ENCODE measurements at places on chromosomes 7 and 10.

GRCh38 chr10:74056050-74056818 lies 58.3 kb downstream of the VCL start:
- no peak for DNase-seq

GRCh38 chr10:103493916-103494877 lies 692 bp downstream of the NEURL1 start:
- DNase-seq = no peak

- no peak for DNase-seq
Observed at GRCh38 chr10:74363727-74364126, 212.7 kb downstream of the ADK start.

GRCh38 chr10:62657244-62657835 lies 147.2 kb upstream of the ADO start:
- DNase-seq = no peak

DNA sequence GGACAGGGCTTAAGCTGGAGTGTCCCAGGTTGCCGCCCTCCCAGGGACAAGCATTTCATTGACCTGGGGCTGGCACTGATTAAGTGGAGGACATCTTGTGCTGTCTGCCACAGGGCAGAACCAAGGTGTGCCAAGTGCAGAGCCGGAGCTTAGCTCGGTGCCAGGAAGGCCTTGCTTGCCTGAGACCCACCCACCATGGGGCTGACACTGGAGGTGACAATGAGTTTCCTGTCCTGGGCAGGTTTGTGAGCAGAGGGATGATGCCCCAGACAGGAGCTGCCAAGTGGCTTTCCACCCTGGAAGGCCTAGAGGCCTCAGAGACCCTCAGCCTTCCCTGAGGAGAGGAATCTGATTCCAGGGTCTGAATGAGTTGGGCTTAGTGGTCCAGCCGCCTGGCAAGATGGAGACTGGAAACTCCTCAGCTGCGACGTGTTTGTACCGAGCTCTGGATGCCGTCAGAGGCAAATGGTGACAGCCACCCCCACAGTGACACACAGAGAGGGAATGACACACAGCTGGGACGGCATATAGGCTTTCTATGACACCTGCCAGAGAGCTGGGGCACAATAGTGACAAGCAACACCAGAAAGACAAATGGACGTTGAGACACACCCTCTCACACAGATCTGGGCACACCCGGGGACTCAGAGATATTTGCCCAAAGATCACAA lies 2.6 kb downstream of the ADCYAP1R1 start:
- no peak for DNase-seq

DNA sequence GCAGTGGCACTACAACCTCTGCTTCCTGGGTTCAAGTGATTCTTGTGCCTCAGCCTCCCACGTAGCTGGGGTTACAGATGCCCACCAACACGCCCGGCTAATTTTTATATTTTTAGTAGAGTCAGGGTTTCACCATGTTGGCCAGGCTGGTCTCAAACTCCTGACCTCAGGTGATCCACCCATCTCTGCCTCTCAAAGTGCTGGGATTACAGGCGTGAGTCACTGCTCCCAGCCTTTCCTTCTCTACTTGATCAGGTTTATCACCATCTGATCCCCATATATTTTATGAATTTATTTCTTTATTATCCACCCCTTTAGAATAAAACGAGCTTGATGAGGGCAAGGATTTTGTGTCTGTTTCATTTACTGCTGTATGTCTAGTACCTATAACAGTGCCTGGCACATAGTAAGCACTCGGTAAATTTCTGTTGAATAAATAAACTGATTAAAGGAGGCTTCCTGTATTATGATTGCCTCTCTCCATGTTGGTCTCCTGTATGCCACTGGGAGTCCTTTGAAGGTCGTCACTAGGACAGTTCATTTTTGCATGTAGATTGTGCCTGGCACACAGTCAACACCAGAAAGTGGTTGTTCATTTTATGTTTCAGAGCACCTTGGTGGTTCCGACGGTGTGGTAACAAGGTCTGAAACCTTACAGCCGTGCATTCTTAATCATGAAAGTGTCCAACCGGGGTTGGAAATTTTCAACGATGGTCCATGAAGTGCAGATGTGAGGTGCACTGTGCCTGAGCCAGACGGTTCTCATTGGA lies 9.6 kb upstream of the EIF3A start:
- DNase-seq = no peak

DNA sequence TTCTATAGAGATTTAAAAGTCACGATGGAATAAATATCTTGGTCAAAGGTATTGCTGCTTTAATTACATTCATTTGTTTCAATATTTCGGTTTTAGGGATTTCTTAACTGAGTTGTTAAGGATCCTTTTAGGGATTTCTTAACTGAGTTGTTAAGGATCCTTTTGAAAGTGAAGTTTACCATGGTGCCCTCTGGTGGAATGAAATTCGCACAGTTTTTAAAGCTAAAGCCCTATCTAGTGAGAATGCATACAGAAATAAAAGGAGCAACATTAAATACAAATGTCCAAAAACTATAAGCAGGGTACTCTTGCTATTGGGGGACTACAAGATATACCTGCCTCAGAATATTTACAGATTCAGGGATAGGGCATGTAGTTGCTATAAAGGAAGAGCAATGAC lies 193.7 kb downstream of the RNLS start:
- no peak for DNase-seq

GRCh38 chr10:91758303-91759146 lies 39.7 kb upstream of the TNKS2 start:
- DNase-seq = peak; percentile 24

DNA sequence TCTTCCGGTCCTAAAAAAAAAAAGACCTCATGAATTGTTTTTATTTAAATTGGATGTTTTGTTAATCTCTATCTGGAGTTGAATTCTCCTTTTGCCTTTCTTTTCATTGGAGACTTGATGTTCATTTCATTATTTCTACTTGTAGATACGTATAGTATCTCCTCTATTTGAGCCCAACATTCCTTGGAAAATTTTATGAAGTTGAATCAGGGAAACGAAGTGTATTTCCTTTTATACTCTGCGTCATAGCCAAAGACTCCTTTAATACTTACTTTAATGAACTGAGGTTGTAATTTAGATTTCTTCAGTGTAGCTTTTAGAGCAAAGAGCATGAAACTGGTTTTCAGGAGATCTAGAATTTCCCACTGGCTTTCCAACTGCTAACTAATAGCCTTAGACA lies 132.4 kb downstream of the KIAA1217 start:
- no peak for DNase-seq

DNA sequence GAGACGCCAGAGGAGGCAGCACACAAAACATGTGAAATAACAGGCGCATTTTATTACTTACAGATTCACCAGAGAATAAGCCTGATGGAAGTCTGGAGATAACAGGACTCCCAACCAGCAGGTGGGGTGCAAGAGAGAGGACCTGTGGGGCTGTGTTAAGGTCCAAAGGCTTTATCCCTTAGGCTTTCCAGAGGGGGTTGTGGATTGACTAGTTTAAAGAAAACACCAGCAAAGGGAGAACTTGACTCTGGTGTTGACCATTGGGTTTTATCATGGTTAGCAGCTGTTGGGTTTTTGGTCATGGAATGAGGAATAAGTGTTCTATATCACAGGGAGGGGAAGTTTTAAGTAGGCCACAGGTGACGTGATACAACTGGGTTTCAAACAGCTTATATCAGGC lies 1.6 kb upstream of the CRPPA start:
- DNase-seq = no peak

GRCh38 chr10:30813872-30814481 lies 184.4 kb upstream of the LYZL2 start:
- DNase-seq = no peak

DNA sequence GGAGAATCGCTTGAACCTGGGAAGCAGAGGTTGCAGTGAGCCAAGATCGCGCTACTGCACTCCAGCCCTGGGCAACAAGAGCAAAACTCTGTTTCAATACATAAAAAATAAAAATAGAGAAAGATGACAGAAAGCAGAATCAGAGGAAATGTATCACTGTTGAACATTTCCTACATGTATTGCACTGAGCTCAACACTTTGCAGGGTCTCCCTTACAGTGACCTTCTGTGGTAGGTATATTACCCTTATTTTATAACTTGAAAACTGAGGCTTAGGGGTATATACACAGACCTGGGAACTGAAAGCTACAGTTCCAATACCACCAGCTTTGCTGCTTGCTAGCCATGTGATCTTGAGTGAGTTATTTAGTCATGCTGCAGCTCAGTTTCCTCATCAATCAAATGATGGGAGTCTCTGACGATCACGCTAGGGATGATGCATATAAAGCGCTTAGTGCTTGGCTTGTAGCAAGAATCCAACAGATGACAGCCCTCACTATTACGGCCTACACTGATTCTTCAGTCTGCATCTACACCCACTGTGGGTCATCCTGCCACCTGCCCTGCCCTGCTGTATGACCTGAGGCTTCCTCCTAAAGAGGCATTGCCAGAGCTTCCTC lies 99.0 kb downstream of the PDE1C start:
- no peak for DNase-seq

- no peak for DNase-seq
Observed at GRCh38 chr7:28065721-28066285, 114.8 kb downstream of the JAZF1 start.

DNA sequence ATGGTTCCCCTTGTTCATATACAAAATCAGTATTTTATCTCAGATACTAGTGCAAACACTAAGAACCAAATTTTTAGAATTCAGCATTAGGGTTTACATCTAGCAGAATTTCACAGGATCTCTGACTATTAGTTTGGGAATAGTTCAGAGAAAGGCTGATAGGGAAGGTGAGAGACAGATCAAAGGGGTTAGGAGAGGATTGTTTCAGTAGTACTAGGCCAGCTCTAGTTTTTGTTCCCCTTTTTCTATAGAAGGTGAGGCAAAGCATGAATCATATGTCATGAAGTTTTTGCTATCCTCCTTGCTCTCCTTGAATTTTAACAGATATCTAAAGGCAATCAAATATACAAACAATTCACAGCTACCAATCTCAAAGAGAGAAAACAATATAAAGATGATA lies 26.1 kb upstream of the CTNNA3 start:
- DNase-seq = no peak

Data from NCI-H1930 (cell line).